Activated T-helper 1 cell treated with Interleukin-2 at 50 U/mL for 16 hours (primary cell): ENCODE measurements at places on chromosomes 12 and 14.

DNA sequence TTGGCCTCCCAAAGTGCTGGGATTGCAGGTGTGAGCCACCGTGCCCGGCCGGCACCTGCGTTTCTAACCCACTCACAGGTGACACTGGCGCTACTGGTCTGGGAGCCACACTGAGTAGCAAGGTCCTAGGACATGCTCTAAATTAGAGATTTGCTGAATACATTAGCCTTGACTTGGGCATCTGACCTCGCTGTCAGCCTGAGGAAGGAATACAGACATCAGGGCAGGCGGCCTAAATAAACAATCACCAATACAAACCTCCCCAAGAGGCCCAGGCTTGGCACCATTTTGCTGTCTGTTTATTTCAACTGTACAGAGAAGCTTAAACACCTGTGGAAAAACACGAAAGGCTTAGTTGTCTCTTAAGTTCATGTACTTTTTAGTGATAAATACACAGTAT is 27.5 kb downstream of the P2RX4 start:
- no peak for DNase-seq

DNA sequence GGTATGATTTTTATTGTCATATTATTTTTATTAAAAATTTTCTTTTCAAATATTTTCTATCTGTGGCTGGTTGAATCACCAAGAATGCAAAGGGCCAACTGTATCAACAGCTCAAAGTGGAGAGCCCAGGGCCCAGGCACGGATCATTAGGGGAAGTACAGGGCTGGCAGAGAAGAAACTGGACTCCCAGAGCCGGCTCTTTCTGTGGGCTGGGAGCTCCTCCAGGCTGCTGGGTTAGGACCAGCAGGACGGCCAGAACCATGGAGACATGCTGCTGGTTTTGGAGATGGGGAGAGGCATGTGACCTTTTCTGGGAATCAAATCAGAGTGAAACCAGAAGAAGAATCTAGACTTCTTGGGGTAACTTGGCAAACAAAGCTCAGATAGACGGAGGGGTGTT is 220.5 kb downstream of the CACNA1C start:
- no peak for DNase-seq

GRCh38 chr12:100329800-100330199 is 27.1 kb upstream of the SLC17A8 start:
- DNase-seq, result no peak

- DNase-seq, result no peak
These were observed 17.6 kb downstream of the GNPTAB start for GRCh38 chr12:101813117-101813516.

DNA sequence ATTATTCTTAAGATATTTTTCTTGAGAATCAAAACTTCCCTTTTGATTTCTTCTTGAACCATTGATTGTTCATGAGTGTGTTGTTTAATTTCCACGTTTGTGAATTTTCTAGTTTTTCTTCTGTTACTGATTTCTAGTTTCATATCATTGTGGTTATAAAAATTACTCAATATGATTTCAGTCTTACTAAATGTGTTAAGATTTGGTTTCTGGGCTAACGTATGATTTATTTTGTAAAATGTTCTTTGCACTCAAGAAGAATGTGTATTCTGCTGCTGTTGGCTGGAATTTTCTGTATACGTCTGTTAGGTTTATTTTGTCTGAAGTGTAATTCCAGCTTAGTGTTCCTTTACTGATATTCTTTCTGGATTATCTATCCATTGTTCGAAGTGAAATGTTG is 24.7 kb downstream of the TRMT5 start:
- DNase-seq, result no peak

- DNase-seq, result no peak
These were observed 645 bp downstream of the FOXA1 start for GRCh38 chr14:37594238-37594970.

DNA sequence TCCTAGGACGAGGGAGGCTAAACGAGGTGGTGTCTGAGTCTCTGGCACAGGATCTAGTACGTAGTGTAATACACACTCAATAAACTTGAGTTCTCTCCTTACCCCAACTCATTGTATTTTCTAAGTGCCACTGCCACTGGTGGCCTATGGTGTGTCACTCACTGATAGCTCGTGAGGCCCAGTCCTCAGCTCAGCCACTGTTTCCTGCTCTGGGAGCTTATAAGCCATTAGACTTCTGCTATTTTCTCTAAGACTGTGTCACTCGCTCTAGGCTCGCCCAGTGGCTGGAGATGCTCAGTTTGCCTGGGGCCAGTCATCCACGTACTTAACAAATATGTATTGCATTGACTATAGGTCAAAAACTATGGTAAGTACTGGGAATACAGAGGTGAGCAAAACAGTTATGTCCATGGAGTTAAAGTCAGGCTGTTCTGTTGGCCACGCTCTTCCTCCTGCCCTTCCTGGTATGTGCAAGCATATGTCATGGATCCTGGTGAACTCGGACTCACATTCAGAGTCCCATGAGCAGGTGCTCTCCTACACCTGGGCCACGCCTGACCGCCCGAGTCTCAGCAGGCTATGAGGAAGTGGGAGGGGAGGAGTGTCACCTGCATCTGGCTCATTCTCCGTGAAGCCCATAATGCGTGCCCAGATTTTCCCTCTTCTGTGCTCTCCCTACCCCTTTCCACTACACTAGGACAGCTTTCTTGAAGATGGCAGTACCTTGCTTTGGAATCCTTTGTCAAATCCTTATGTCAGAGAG is 41.6 kb downstream of the DEGS2 start:
- no peak for DNase-seq

GRCh38 chr12:89433634-89434033 is 81.3 kb upstream of the DUSP6 start:
- no peak for DNase-seq

GRCh38 chr12:105705765-105706164 is 375.3 kb downstream of the C12orf75 start:
- no peak for DNase-seq

DNA sequence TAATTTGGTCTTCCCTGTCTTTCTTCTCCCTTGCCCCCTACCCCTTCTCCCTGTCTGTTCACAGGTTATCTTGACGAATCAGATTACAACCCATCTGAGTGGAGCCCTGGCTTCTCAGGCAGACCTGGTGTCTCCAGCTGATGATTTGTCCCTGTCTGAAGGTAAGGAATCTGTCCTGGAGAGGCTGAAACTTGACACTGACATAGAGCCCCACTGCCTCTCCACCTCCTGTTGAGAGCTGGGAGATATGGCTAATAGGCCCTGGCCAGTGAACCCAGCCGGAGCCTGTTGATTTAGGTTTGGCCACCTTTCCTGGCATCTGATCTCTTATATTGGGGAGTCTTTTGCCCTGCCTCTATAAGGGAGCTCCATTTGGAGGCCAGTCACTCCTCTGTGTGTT is 472.2 kb downstream of the RAD51B start:
- DNase-seq, result no peak

DNA sequence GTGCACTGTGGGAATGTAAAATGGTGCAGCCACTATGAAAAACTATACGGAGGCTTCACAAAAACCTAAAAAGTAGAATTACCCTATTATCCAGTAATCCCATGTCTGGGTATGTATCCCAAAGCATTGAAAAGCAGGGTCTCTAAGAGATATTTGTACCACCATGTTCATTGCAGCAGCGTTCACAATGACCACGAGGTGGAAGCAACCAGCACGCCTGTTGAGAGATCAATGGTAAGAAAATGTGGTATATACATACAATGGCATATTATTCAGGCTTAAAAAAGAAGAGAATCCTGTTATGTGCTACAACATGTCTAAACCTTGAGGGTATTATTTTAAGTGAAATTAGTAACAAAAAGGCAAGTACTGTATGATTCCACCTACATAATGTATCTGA is 910 bp upstream of the NOPCHAP1 start:
- no peak for DNase-seq

DNA sequence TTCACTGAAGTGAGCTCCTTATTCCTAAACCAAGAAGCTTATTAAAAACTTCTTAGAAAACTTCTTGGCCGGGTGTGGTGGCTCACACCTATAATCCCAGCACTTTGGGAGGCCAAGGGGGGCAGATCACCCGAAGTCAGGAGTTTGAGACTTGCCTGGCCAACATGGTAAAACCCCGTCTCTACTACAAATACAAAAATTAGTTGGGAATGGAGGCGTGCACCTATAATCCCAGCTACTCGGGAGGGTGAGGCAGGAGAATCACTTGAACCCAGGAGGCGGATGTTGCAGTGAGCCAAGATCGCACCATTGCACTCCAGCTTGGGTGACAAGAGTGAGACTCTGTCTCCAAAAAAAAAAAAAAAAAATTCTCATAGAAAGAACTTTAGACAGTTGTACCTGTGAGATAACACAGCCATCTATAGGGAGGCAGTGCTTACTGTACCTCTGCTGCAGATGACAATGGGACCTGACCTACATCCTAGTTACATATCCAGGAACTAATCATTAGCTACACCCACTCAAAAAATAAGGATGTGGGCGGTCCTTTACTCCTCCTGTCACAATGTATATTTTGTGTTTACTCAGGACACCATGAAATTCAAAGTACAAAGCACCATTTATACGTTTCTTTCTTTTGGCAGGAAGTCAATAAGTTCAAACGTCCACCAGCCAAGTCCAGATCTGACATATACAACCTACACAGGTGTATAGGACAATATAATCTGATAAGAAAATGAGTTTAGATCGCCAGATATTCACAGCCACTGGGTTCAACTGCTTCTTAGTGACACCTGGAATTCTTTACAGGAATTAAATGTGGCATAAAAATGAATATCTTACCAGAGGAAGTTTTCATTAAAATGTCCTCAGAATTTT is 14.9 kb downstream of the STXBP6 start:
- no peak for DNase-seq

- no peak for DNase-seq
These were observed 338.4 kb downstream of the RAD51B start for GRCh38 chr14:68157971-68158371.

DNA sequence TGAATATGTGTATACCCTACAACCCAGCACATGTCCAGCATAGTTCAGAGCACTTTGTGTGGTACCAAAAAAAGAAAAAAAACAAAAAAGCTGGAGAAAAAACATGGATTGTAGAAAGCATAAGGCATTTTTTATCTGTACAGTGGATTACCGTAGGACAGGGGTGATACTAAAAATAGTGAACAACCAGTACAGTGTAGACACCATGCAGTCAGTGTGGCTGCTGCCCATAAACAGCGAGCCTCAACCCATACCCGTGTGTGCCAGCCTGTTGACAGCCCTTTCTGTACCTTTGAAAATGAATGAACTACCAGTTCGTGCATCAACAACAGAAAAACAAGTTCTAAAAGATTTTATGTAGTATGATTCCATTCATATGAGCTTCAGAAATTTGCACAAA is 25.1 kb downstream of the RASSF8 start:
- DNase-seq, result no peak

DNA sequence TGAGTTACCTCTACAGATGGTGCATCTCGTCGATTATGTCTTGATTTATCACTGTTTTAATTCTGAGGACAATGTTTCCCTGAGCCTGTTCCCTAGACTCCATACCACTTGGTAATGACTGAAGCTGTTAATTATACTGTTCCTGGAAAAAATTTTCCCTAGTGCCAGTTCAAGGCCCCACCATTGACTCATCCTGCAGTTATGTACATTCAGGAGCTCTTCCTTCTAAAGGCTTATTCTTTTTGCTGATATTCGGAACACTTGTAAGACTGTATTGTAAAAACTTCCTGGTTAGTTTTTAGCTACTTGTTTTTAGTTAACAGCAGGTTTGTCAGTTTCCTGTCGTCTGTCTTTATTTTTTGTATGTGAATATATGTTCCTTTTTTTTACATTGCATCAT is 30.4 kb upstream of the PPP2R5E start:
- no peak for DNase-seq

DNA sequence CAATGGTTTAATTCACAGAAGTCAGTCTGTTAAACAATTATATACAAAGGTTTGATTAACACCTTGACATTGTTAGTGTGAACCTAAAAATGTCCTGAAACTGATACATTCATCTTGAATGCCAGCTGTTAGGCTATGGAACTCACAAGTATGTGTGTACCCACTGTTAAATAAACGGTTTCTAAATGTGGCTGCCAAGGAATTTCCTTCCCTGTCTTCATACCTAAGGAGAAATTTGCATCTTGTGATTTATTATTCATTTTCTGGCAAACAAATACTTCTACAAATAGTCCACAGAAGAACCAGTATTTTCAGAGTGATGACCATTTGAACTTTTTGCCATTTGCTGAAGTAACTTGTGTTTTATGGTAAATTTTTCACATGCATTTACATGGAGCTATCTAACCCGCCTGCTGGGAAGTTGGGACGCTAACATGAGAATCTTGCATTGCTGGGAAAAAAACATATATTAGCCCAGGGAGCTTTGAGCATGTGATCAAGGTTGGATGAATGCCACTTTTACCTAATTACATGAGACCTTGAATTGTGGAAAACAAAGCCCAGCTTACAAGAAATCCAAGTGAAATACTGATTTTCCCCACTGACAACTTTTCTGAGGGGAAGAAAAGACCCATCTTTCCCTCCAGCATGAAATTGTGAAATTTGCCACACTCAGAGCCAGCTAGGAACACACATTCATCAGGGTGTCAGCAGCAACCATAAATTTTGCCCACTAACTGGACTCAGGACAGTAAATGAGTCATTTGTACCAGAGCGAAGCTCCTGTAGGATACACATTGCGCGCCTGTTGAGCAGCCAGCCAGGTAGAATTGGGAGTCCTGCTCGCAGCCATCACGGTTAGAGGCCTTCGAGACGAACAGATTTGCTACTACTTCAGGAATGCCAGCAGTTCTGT is 118.0 kb downstream of the KICS2 start:
- DNase-seq, result no peak

DNA sequence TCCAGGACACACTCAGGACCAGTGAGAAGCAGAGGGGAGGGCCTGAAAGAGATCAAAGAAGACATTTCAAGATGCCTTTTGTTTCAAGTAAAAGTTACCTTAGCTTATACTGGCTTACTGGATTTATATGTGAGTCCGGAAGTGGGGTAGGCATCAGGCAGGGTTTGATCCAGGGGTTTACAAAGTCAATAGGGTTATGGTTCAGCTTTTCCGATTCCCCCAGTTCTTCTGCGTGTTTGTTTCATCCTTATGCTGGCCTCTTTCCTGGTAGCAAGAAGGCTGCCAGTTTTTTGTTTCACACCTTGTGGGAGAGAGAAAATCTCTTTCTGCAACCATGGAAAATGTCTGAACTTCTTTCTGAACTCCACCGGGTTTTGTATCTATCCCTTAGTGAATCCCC is 126.3 kb downstream of the ESRRB start:
- no peak for DNase-seq

GRCh38 chr12:2739069-2739468 is 55.7 kb upstream of the FKBP4 start:
- DNase-seq, result no peak

- DNase-seq, result no peak
These were observed 24.9 kb downstream of the LGALS3 start for GRCh38 chr14:55153951-55154350.

DNA sequence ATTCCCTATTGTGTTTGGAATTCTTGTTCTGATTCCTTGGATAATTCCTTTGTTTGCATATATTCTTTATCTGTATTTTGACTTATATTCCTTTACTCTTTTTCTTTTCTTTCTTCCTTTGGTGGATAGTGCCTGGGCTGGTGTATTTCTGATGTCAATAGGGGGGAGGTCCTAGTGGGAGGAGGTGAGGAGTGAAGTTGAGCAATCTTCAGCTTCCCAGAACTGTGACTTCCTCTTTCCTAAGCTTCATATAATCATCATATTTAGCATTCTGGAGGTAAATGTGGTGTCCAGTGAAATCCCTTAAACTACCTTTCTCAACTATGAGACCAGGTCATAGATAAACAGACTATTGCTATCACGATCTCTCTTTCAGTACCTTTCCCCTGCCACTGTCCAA is 29.6 kb upstream of the TBPL2 start:
- no peak for DNase-seq

GRCh38 chr14:96616161-96616721 is 114.1 kb downstream of the PAPOLA start:
- no peak for DNase-seq
